ENCODE measurements at places on chromosomes 12 and 14.

DNA sequence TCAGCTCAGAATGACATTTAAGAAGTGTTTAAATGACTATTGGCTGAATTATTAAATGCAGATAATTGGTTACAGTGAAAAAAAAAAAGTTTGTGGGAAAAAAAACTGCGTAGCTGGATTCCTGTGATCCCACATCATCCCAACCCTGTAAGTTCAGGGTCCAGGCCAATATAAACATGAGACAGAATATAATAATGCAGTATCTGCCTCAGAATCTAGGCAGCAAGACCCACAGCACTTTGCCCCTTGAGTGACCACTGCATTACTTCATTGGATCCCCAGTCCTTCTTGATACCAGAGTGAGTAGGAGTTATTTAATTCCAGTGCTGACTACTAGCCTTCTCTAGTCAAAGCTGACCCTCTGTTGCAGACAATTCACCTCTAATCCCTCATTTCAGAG is 272.6 kb downstream of the CCER1 start:
- DNase-seq = no peak

GRCh38 chr12:16437281-16437816 is 89.9 kb downstream of the MGST1 start:
- no peak for DNase-seq

GRCh38 chr14:103905842-103906456 is 22.3 kb upstream of the TDRD9 start:
- peak; percentile 60 for DNase-seq

DNA sequence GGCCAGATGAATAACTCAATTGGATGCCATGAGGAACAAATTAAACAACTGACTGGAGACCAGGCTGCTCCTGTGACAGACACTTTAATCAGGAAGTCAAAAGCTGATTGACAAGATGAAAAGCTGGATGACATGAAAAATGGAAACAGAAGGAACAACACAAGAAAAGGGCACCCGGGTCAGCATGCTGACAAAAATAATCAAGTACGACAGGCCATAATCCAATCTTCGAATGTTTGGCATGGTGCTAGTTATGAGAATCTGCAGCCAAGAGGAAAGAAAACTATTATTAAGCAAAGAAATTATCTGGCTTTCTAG is 544.7 kb downstream of the ETNK1 start:
- DNase-seq = peak; percentile 29

DNA sequence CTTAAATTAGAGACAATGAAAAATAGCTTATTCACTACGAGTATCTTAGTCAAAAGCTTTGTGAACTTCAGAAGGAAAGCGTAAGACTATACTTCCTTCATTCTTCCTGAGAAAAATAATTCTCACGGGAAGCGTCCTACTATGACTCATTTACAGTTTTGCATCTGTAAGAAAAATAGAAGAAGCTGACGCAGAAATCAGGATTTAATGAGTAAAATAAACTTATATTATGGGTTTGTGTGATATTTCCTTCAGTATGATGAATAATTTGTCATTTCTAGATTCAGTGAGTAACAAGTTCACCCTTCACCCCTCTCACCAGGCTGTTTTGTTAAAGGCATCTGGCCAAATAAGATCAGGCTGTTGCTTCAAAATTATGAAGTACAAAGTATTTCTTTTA is 17.8 kb upstream of the PDE3A start:
- DNase-seq = no peak

DNA sequence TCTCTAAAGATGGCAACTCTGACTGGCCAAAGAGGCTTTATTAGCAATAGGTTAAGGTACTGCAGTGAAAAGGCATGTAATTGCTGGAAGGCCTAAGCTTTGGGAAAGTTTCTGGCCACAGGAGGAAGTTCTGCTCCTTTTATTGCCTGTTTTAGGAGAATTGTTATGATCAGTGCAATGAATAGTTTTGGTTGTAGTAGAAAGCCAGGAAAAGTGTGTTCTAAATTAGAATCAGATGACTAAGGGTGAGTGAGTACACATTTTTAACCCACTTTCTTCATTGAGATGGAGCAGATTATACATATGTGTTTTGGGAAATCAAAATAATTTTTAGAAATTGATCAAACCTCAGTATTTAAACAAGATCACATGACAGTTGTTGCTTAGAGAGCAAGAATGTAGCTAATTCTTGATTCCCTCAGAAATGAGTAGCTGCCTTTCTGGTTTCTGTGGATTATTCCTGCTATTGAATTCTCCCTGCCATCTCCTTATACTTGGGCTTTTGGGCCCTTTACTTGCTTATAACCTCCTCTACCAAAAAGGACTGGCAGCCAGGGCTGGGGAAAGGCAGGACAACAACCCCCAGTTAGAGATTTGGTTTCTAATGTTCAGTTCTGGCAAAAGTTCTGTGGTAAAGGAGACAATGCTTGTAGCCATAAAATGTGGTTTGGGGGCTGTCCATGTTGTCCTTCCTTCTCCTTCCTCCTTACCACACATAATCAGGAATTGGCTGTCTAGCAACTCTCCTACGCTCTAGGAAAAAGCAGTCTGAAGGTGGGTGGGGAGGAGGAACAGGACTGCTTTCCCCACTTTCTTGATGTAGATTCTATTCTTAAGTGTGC is 217.1 kb downstream of the SLC38A4 start:
- no peak for DNase-seq

GRCh38 chr14:35147186-35147585 is 24.8 kb downstream of the PRORP start:
- no peak for DNase-seq

GRCh38 chr12:106131676-106132075 is 7.1 kb downstream of the NUAK1 start:
- DNase-seq = no peak

DNA sequence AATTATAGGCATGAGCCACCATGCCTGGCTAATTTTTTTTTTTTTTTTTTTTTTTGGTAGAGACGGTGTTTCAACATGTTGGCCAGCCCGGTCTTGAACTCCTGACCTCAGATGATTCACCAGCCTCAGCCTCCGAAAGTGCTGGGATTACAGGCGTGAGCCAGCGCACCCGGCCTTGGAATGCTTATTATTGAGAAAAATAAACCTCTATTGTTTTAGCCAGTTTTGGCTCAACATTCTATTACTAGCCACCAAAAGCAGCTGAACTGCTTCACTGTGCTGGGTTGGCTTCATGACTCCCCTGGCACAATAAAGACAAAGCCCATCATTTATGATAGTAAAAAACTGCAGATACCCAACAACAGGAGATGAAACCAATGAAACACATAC is 93.5 kb upstream of the CEP83 start:
- no peak for DNase-seq

GRCh38 chr12:90574676-90575075 is 380.3 kb downstream of the CCER1 start:
- no peak for DNase-seq

DNA sequence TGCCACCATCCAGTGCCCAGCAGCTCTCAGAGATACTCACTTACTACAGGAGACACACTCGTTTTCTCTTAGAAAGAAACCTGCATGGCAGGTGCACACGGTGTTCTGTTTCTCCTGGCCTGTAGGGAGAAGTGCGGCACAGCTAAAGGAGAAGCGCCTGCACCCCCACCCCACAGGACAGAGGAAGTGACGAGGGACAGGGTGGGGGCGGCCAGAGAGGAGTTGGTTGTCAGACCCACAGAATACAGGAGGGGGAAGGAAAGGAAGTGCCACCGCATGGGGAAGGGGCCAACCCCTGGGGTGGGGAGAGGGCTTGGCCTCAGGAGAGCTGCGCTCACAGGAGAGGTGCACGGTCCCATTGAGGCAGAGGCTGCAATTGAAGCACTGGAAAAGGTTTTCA is 8.8 kb downstream of the TNFRSF1A start:
- DNase-seq = no peak

GRCh38 chr12:122030424-122031035 is 8.8 kb downstream of the BCL7A start:
- no peak for DNase-seq

DNA sequence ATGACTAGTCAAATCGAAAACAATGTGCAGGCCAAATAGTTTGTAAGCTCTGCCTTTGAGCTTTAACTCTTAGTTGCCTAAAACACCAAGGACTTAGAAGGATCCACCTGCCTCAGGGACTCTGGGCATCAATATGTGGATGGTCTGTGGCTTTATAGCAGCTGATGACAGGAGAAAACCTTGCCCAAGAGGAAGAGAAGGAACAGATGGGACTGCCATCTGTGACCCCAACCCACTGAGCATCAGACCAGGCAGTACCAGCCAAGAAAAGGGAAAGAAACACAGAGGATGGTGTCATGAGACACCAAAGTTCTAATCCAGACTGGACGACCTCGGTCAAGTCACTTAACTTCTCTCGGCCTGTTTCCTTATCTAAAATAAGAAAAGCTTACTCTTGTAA is 12.7 kb downstream of the TGFB3 start:
- no peak for DNase-seq

DNA sequence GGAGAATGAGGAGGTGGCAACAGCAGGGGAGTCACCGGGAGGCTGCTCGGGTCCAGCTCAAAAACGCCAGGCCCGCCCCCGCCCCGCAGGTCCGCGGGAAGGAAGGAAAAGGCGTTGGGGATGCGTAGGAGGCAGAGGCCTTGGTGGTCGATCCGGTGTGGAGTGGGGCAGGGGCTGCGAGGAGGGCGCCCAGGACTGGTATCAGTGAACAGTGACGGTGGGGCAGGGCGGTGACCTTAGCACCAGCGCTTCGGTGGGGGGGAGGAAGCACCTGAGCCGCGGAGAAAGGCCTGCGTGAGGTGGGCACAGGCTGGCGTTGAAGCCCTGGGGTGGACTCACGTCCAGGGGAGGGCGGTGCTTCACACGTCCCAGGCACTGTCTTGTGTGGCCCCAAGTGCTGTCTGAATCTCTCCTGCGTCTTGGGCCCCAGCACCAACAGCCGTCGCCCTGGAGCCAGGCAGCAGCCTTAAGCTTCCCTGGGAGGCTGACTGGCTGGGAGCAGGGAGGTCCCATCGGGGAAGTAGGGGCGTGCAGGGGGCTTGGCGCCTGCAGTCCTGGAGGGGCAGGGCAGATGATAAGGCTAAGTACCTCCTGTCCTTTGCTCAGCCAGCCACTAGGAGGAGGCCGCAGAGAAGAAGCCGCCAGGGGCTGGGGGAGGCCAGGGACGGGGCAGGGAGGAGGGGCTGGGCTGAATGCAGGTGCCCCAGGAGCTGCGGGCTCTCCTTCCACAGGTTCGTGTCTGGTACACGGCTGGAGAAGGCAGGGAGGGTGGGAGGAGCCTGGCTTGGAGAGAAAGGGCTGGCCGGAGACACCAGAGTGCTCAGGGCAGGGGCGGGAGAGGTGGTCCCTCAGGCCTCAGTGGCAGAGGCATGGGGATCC is 26.5 kb downstream of the ZBTB42 start:
- peak; percentile 58 for DNase-seq

GRCh38 chr12:127928178-127928577 is 338.8 kb upstream of the TMEM132C start:
- no peak for DNase-seq

Measured in retina (tissue), 1 donor.